HCT116 (cell line): ENCODE measurements at places on chromosomes 13 and 19. TPM values are rescaled to one million over a fixed set of nuclear protein-coding genes. Genes with fewer than 3 reads are reported as not detected.

The KLK2 gene
- total RNA-seq = not detected

DNA sequence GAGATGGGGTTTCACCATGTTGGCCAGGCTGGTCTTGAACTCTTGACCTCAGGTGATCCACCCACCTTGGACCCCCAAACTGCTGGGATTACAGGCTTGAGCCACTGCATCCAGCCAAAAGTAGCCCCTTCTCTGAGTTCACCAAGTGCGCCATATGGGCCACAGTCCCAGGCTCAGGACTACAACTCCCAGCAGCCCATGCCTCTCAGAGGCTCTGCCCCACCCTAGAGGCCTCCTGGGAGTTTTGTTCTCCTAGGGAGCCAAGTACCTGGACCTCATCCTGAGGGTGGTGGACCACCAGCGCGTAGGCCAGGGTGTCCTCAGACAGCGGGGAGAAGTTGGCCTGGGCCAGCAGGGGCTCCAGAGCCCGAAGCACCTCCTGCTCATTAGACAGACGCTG, 18.8 kb downstream of the TMEM143 start:
- no peak for DNase-seq

GRCh38 chr19:42424345-42424707, 2.9 kb downstream of the LIPE start:
- no peak for DNase-seq

GRCh38 chr13:113046128-113046882, 59.3 kb upstream of the F7 start:
- DNase-seq = no peak

The ERICH4 gene
- not detected for total RNA-seq

- no peak for DNase-seq
Observed at GRCh38 chr13:106814463-106814862, 246.5 kb upstream of the ARGLU1 start.

DNA sequence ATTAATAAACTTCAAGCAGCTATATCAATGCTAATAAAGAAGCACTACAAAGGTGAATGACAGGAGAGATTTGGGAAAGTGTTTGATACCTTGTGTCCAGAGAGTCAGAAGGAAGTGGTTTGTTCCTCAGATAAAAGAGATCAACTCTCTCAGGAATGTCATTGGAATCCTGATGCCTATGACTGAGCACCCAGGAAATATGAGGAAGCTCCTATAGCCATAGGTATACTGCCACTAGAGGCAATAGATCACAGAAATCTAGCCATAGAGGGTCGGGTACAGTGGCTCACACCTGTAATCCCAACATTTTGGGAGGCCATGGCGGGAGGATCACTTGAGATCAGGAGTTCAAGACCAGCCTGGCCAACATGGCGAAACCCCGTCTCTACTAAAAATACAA, 612.6 kb downstream of the DACH1 start:
- DNase-seq = no peak

The GAPDHS gene
- not detected for total RNA-seq

- DNase-seq = no peak
Observed at GRCh38 chr13:101289764-101290163, 126.5 kb downstream of the NALCN start.

DNA sequence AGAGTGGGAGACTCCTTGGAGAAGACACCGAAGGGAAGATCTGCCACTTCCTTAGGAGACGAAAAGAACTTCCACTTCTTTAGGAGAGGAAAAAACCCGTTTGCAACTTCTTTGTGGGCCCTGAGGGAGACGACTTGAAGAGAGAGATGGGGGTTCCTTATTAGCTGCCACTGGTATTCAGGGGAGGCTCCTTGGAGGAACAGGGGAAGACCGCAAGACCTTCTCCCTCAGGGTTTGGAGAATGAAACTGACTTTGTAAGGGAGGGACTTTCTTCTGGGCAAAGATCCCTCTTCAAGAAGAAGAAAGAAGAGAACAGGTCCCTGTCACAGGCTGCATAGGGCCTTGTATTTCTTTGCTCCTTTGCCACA, 416 bp downstream of the BCKDHA start:
- DNase-seq = no peak

The TEX101 gene
- not detected for total RNA-seq
